Spleen (tissue), 13 donors: ENCODE measurements at places on chromosomes 13 and 19. TPM values are rescaled to one million over a fixed set of nuclear protein-coding genes. Genes with fewer than 3 reads are reported as not detected.

DNA sequence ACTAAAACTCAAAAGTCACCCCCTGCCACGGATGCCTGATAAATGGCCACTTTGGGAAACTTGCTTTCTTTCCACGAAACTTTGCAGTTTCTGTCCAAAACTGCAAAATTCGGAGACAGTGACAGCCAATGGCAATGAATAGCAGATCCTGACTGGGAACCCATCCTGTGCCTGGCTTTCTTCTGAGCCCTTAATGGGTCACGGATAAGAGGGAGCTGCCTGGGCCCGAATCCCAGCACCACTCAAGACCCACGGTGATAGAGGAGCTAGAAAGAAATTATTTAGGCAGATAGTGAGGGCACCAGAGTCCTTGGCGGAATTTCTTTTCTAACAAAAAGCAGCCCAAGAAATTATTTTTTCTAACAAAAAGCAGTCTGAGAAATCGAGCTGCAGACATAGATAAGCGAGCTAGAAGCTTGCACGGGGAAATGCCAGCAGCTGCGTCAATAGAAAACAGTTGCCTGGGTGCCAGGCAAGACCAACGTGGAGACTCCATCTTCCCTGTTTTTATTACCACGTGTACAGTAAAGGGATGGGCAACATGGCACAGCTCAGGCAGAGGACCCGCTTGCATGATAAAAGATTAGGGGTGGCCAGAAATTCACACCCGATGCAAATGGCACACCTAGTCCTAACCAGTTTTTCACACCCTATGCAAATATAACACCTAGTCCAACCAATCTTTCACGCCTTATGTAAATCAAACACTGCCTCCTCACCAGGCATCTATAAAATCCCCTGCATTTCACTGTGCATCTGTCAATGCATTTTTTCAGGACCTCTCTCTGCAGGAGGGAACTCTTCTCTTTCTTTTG lies 7.1 kb upstream of the HSH2D start:
- no peak for DNase-seq

IRGQ gene
- 24.0 TPM for total RNA-seq

IL11 gene
- total RNA-seq, result not detected

- DNase-seq, result peak; percentile 88
These were observed 799 bp downstream of the NR1H2 start for GRCh38 chr19:50377051-50377461.

CYP4F2 gene
- not detected for total RNA-seq

CADM4 gene
- total RNA-seq, result 1.8 TPM

DIRAS1 gene
- 2.6 TPM for total RNA-seq

PPP1R37 gene
- 18.3 TPM for total RNA-seq

DNA sequence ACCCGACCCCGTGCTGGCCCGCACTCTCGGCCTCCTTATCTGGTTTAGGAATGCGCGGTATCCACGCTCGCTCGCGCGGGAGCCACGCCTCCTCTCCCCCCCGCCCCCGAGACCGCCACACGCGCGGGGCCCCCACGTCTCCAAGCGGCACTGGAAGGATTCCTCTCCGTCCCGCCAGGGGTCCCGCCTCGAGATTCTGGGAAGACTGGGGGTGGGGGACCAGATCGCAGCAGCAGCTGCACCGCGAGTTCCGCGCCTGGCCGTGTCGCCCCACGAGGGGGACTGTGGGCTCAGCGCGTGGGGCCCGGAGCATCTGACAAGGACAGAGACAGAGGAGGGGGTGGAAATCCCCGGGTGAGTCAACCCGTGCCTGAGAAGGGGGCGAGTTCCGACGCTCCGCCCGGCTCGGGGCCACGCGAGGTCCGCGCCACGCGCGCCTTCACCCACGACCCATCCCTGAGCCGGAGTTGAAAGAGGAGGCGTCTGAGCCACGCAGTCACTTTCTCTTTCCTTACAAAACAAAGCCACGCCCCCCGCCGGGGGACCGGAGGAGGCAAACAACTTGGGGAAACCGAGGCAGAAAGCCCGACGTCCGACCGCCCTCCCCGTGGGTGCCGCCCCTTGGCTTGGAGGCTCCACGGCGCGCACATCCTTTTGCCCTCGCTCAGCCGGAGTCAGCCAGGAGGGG lies 814 bp downstream of the S1PR2 start:
- DNase-seq, result peak; percentile 83

DNA sequence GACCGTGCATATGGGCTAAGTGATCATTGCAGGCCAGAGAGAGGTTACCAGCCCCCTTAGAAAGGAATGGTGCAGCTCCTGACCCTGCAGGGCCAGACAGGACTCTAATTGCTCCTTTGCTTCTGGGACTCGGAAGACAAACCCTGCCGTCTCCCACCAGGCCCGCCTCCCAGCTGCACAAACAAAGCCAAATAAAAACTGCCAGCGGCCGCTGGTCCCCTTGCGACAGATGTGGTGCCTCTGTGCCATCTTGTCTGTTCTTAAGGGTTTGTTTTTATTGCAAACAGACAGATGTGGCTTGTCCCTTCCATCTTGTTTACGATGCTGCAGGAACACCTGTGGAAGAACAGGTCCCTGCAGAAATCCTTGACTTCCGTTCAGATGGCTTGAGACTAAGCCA lies 434.4 kb upstream of the TSHZ3 start:
- DNase-seq, result no peak

KLF12 gene
- total RNA-seq, result 46.0 TPM

DNA sequence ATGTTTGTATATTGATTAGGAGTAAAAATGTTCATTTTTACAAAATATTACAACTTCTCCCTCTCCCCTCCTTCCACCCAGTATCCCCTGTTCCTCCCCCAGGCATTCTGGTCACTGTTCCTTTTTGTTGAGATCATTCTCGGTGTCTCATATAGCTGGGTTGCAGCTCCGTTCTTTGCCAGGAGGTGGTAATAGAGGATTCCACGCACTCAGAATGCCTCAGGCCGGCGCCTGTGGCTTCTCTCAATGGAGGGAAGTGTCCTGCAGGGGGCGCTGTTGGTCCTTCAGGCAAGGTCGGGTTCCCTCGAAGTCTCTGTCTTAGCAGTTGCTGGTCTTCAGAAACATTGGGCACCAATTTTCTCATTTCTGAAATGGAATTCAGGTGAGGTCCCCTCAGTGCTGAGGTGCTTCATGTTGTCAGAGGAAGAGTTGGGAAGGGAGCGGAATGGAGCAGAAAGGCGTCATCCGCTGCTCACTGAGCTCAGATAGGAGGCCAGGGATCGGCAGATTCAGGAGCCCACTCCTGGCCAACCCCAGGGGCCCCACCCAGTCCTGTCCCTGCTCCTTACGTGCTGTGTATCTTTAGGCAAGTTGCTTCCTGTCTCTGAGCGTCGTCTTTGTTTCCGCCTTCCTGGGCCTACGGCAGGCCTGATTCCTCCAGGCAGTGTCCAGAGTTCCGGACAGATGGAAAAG lies 10.3 kb upstream of the GARIN5A start:
- DNase-seq, result peak; percentile 70

GRCh38 chr13:111947876-111948275 lies 119.1 kb upstream of the SOX1 start:
- DNase-seq, result peak; percentile 68

- DNase-seq, result no peak
These were observed 620.2 kb downstream of the EFNB2 start for GRCh38 chr13:105915146-105915850.

LRRC63 gene
- total RNA-seq, result 0.64 TPM

GRCh38 chr19:30083701-30084156 lies 141.7 kb downstream of the URI1 start:
- peak; percentile 11 for DNase-seq

DNA sequence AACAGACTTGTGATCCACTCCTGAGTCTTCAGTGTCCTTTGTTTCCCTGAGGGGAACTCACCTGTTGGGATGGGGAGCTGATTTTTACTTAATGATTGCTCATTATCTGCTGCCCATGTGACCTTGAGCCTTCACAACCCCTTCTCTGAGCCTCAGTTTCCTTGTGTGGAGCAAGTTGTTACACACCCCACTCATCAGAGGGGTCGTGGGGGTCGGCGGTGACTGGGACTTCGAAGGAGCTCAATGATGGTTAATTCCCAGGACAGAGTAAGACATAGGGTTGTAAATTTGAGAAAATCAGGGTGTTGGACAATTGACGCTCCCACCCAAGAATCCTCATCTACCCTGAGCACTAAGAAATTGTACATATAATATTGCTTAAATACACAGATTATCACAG lies 13.5 kb downstream of the LILRA5 start:
- no peak for DNase-seq

GRCh38 chr19:45407091-45407375 lies 589 bp downstream of the POLR1G start:
- no peak for DNase-seq

GRCh38 chr19:54429545-54430227 lies 14.4 kb downstream of the TTYH1 start:
- no peak for DNase-seq

DNA sequence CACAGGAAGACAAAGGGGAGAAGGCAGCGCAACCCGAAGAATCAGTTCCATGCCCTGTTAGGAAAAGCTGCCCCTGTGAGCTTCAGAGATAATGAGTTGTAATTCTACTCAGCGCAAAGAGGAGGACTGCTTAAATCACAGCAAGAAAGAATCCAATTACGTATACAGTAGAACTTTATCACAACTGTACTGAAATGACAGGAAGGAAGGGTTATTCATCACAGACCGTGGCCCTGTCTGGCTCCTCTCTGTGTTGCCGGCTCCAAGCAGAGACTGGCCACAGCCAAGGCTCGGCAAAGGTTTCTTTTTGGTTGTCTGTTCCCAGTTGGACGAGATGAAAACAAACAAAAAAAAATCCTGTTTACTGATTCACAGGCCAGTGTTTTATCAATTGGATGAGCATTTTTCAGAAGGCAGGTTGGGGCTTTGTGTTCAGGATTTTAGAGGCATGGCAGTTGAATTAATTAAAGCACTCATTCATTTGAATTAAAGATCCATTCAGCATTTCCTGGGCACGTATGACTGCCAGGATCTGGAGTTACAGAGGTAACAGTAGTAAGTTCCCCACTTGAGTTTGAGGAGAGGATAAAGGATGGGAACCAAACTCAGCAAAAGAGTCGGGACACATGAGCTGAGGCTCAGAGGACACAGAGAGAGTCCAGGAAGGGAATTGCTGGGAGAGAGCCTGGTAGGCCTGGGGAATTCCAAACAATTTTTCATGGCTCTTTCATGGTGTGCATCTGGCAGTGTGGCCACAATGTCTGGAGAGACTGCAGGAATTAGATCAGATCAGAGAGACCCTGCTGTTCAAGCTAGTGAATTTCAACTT lies 341.0 kb downstream of the DNAJC15 start:
- no peak for DNase-seq

LILRA1 gene
- 36.1 TPM for total RNA-seq

CGB5 gene
- total RNA-seq, result not detected

- no peak for DNase-seq
These were observed at the start of gene TDRD12 for GRCh38 chr19:32719611-32720059. Gene TDRD12, plus strand, starts transcription at chr19:32719767. Its CDS starts 306 bp downstream, at chr19:32720073.
